Effector memory CD8-positive, alpha-beta T cell (primary cell): ENCODE measurements at places on chromosomes 7 and 10.

GRCh38 chr10:24463611-24464426 lies 254.9 kb downstream of the KIAA1217 start:
- no peak for DNase-seq

- DNase-seq, result no peak
These were observed 106.3 kb downstream of the ATXN7L1 start for GRCh38 chr7:105769901-105770628.

DNA sequence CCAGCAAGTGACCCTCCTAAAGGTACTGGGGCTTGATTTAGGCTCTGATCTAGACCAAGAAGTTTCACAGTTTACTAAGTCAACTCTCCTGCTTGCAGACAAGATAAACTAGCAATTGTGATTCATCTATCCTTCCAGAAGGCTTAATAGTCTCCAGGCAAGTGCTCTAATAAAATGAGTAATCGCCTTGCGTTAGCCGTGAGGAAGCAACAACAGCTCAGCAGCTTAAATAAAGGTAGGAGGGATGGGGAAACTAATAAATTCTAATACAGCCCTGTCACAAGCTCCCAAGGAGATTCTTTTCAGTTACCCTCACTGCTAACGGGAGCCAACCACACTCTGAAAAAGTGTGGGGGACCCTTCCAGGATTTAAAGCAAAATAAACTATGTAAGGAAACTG lies 48.4 kb downstream of the FRMD4A start:
- no peak for DNase-seq

DNA sequence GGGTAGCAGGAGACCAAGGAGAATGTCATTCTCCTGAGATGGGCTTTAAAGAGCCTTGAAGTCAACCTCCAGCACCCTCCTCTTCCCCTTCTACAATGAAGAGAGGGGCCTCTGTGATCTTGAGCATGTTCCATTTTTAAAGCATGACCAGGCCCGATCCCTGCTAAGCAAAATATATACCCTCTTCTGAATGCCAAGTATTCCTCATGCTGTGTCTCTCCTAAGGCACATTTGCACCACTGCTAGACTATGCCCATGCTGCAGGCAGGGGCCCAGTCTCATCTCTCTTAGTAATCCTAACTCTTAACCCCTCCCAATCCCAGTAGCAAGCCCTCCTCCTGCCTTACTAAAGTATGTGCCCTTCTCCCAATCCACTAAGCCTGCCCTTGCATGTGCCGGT lies 18.4 kb downstream of the SORBS1 start:
- no peak for DNase-seq

DNA sequence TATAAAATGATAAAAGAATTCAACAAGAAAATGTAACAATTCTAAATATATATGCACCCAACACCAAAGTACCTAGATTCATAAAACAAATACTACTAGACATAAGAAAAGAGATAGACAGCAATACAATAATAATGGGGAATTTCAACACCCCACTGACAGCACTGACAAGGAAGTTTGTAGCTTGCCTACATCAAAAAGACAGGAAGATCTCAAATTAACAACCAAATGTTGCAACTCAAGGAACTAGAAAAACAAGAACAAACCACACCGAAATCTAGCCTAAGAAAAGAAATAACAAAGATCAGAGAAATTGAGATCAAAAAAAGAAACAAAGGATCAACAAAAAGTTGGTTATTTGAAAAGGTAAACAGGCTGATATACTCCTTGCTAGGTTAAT lies 36.5 kb upstream of the TNKS2 start:
- no peak for DNase-seq

DNA sequence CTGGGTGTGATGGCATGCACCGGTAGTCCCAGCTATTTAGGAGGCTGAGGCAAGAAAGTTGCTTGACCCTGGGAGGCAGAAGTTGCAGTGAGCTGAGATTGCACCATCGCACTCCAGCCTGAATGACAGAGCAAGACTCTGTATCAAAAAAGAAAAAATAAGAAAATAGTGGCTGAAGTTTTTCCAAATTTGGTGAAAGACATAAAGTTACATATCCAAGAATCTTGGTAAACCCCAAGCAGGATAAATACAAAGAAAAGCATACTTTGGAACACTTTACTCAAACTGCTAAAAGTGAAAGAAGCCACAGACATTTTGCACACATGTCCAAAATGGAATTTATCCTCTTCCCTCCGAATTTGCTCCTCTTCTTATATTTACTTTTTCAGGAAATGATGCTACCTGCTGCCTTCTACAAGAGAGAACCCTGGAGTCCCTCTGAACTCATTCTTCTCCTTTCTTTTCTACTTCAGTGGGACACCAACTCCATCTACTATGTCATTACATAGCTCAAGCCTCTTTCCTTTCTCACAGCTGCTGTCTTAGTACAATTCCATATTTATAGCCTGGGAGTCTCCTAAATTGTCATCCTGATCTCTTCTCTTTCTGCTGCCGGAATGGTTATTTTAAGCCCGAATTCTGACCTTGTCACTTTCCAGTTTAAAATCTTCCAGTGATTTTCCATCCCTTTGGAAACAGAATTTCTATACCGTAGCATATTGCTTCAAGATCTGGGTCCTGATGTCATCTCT lies 17.3 kb upstream of the SMNDC1 start:
- DNase-seq, result no peak

DNA sequence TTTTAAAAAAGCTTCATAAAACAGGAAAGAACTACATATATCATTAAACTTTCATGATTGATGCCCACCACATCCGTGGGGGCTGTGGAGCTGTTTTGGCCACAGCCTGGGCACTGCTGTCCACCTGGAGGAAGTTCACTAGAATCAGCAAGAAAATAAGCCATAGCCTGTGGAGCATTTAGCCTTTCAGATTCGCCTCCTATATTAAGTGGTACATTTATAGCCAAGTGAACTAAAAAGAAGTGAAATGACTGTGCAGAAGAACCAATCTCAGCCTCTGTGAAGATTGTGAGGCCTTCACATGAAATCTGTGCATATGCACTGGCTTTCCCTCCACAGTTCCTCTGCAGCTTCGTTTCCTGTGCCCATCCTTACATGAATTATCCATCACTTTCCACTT lies 23.5 kb downstream of the WNT16 start:
- no peak for DNase-seq

DNA sequence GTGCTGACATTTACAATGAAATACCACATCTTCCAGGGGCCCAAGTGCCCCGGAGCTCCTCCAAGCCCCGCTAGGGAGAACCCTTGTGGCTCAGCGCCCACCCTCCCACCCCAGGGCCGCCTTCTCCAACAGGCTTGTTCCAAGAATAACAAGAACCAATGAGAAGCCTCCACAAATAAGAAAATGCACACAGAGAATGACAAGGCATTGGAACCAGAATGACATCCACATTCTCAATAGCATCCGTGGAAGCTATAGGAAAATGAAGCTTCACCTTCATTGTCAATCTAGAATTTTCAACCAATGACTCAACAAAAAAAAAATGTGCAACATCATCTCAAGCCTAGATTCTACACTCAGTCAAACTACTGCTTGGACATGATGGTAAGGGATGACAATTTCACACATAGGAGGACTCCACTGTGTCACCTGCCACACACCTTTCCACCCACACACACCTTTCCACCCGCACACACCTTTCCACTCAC lies 50.4 kb upstream of the PPP2R2D start:
- DNase-seq, result no peak
